ENCODE measurements at places on chromosomes 16 and 17.

GRCh38 chr17:34503528-34504195 lies 75.7 kb upstream of the TMEM132E start:
- no peak for DNase-seq

- DNase-seq: no peak
Observed at GRCh38 chr16:66706506-66706880, 9.9 kb upstream of the CMTM4 start.

- no peak for DNase-seq
Observed at GRCh38 chr17:71071837-71072236, 902.5 kb downstream of the KCNJ2 start.

DNA sequence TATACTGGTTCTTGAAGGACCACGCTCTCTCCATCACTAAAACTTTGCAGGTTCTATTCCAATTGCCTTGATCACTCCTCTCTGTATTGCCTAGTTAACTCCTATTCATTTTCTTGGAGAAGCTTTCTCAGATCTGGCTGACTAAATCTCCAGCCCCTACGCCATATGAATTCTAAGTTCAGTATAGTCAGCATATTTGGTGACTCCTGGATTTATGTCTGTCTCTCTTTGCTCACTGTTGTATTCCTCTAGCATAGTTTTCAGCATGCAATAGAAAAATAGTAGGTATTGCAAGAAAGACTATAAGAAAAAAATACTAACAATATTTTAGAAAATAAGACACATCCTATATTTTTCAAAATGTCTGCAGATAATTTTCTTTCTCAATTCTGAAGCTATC lies 579.7 kb downstream of the CDH11 start:
- no peak for DNase-seq

DNA sequence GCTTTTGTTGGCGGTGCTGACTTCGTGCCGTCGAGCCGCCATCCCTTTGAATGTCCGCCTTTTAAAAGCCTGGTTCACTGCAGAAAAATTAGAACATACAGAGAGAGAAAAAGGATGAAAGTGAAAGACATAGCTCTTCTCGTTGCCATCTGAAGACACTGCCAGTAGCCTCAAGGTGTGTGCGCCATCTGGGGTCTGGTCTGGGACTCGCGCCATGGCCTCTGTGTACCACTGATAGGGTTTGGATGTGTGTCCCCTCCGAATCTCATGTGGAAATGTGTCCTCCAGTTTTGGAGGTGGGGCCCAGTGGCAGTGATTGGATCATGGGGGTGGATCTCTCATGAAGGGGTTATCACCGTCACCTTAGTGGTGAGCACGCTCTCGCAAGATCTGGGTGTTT lies 15.5 kb downstream of the GSE1 start:
- DNase-seq: no peak

- DNase-seq: no peak
Observed at GRCh38 chr16:47977802-47978201, 178.0 kb downstream of the ABCC12 start.

DNA sequence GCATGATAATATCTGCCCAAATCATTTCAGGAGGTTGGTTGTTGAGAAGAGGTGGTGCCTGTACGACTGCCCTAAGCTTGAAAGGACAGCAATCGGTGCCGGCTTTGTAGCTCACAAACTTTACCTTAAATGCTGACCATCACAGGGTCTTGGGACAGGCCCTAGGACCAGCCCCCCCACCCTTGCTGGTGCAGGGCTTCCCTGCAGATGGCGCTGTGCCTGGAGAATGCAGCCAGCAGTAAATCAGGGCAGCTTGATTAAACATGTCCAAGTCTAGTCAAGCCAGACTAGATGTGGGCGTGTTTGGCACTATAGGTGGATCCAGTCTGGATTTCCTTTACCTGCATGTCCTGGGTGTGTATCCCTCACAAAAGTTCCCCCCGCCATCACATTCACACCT lies 135.5 kb upstream of the CRHR1 start:
- DNase-seq: no peak
